Activated CD4-positive, alpha-beta T cell treated with anti-CD3 and anti-CD28 coated beads, Interleukin-2, amount 10 ng/mL, durations not matched to agents 7 days and 5 days (primary cell): ENCODE measurements at places on chromosomes 1 and 21.

- no peak for DNase-seq
Observed at GRCh38 chr1:8083739-8084484, 57.8 kb upstream of the ERRFI1 start.

DNA sequence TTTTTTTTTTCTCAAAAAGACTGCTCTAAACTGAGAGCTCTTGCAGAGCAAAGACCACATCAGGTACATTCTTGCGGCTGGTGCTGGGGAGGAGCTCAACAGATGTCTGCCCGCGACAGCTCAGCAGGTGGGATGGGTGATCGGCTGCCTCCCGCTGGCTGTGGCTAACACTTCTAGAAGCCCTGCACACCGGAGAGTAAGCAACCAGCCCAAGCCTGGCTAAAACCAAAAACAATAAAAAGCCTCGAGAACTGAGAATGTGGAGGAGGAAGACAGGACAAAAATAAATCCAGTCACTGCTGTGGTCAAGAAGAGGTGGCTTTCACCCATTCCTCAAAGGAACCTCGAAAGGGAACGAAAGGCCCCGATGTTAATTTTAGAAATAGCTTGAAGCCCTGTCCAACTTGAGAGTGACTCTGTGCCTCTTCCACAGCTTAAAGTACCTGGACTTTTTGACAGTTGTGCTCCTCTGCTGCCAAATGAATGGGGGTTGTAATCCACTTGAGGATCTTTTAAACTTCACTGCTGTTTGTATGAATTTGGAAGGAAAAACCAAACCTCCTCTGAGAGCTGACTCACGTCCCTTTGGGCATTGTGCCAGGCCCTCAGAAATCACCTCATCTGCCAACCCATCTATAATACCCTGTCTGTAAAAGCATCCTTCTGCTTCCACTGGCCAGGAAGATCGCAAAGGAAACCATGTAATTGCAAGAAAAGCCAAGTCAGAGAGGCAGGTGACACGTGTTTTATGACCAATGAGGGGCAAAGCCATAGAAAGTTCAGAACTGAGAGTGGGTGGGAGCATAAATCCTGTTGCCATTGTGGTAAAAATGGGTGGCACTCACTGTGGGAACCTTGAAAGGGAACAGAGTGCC lies 78.6 kb downstream of the KCNN3 start:
- DNase-seq, result peak; percentile 92

DNA sequence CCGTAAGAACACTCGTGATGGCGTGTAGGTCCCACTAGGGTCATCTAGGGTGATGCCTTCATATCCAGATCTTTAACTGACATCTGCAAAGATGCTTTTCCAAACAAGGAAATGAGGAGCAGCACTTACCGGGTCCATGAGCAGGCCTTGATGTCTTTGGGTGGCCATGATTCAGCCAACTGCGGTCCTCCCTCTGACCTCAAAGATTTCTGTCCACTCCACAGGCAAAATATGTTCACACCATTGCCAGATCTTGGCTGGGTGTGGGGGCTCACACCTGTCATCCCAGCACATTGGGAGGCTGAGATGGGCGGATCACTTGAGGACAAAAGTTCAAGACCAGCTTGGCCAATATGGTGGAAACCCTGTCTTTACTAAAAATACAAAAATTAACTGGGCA lies 18.2 kb downstream of the TRPM2 start:
- no peak for DNase-seq

DNA sequence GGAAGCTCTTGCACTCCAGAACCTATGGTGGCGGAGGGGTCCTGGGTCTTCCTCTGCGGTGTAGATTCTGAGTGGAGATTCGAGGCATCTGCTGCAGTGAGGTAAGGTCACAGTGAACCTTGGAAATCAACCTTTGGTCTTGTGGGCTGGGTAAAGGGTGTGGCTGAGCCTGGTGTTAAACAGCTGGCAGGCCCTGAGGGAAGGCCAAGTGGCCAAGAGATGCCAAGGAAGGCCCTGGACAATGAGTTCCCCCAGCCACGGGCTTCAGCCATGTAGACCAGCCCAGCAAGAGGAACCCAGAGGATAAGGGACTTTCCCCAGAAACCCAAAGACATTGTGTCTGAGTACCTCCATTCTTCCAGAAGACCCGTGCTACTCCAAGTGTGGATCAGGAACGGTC lies 137.2 kb upstream of the ETS2 start:
- DNase-seq, result no peak
